ENCODE measurements at places on chromosomes 4 and X.

- no peak for DNase-seq
Measured at GRCh38 chrX:39805022-39805421, 292.7 kb downstream of the BCOR start.

GRCh38 chrX:53595266-53595810 is 91.2 kb downstream of the HUWE1 start:
- no peak for DNase-seq

DNA sequence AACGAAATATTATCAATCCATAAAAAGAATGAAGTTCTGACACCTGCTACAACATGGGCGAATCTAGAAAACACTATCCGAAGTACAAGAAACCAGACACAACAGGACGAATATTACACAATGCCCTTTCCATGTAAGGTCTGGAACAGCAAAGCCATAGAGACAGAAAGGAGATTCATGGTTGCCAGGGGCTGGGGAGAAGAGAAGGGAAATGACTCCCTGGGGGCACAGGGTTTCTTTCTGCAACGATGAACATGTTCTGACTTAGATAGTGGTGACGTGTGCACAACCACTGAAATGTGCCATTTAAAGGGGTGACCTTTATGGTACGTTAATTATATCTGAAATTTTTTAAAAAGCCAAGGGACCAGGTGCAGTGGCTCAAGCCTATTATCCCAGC is 28.3 kb downstream of the GPR143 start:
- no peak for DNase-seq

DNA sequence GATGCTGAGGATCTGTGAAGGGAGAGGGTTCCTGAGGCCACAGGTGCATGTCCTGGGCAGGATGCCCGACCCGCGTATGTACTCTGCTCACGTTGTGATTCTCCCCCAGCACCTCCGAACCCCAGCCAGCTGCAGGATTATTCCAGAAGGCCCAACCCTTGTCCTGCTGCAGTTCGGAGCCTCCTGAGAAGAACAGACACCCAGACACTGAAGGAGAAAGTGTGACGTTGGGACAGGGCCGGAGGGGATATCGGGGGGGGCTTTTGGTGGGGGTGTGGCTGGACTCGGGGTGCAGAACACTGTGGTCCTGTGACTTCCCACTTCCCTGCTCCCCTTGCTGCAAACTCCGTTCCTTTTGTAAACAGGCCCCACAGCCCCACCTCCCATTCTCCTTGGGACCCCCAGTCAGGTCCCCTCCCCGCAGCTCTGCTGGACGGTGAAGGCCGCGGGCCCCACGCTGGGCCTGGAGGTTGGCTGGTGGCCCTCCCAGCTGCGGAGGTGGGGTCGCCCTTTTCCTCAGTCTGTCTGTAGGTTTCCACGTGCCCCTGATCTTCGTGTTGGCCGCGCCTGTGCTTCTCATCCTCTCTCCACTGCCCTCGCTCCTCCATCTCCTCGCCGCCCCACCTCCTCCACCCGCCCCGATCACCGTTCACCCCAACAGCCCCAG is 83.0 kb upstream of the ADRA2C start:
- DNase-seq = no peak

DNA sequence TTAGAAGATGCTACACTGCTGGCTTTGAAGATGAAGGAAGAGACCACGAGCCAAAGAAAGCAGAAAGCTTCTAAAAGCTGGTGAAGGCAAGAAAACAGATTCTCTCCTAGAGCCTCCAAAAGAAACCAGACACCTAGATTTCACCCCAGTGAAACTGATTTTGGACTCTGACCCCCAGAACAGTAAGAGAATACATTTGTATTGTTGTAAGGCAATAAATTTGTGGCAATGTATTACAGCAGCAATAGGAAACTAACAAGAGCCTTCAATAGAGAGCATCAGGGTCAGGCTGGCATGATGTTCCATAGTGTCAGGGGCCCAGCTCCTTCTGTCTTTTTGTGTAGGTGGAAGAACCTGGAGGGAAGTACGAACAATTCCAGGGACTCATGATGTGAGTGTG is 6.0 kb upstream of the TEC start:
- DNase-seq = no peak

GRCh38 chr4:99090481-99091215 is 2.1 kb upstream of the ADH5 start:
- no peak for DNase-seq

DNA sequence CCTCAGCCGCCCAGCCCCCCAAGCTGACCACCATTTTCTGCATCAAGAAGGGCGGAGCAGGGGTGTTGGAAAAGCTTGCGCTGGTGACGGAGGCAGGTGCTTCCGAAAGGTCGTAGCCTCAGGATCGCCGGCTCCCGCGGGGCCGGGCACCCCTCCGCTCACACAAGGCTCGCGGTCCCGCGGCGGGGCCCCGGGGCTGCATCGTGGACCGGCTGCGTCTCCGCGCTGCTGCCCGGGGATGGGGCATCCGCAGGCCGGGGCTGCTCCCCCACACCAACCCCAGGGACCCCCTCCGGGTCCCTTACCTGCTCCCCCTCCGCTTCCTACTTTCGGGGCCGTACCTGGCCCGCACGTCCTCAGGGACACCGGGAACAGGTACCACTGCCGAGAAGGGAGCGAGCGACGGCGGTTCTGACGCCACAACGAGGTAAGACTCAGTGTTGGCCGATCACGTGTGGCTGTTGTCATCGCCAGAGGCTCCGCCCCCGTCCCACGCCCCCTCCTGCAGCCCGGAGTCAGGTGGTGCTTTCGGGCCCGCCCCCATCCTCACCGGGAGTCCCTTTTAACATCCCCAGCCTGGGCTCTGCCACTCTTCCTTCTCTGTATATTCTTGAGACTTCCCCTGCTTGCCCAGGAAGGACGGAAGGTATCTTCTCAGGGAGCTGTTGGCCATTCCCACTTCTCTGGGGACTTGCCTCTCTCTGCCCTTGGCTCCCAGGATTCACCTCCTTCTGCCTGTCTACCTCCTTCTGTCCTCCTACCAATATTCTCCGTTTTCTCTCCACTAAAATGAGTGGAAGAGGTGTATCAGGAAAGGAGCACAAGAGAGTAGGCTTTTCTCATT is at the start of gene BEX2:
TSS of gene BEX2 (minus strand) at position 436 of the 844 bp plus-strand sequence. CDS start 1,014 bp downstream, outside the sequence.
- DNase-seq = peak; percentile 5

DNA sequence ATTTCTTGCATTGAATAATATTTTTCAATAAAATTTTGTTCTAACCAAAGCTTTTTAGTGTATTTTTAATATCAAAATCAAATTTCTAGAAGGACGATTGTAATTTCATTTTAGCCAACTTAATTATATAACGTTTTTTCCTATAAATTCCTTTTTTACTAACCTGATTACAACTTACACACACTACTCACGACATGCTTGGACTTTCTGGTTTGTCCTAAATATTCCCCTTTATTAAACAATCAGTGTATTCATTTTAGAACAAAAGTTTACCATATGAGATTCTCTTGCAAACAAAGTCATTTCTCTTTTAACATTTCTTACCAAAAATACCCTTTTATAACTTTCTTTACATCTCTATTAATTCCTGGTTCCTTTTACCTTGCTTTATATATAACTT is 173.7 kb downstream of the PWWP3B start:
- no peak for DNase-seq

- no peak for DNase-seq
Measured at GRCh38 chrX:45862801-45863200, 662.1 kb upstream of the DIPK2B start.

DNA sequence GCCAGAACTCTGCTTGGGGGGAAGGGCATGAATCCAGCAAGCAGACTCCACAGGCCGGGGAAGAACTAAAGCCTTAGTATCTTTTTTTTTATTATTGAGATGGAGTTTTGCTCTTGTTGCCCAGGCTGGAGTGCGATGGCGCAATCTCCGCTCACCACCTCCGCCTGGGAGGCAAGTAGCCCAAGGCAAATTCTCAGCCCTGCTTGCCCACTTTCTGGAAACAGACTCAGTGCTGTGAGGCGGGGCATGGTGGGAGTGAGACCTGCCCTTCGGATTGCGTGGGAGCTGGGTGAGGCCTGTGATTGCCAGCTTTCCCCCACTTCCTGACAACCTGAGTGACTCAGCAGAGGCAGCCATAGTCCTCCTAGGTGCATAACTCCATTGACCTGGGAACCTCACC is 348.8 kb downstream of the GASK1B start:
- no peak for DNase-seq

GRCh38 chr4:16663307-16663706 is 235.1 kb downstream of the LDB2 start:
- no peak for DNase-seq

DNA sequence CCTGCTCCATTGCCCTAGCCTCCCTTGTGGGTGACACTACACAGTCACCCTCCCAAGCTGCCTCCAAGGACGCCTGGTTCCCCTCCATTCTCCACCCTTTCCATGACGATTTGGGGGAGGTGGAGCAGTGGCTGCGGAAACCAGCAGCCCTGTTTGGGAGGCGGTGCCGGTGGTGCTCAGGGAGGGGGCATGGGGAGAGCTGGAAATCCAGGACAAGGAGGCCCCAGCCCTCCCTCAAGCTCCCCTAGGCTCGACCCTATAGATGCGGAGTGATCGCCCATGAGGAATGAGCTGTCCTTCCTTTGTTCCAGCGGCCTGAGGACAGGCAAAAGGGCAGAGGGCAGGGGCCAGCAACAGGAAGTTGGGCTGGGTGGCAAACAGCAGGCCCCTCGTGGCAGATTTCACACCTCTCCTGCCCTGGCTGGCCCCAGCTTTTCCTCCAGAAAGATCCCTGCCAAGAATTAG is 3.6 kb upstream of the RENBP start:
- DNase-seq = no peak

- DNase-seq = no peak
Measured at GRCh38 chr4:56220261-56220660, 167.0 kb downstream of the AASDH start.

DNA sequence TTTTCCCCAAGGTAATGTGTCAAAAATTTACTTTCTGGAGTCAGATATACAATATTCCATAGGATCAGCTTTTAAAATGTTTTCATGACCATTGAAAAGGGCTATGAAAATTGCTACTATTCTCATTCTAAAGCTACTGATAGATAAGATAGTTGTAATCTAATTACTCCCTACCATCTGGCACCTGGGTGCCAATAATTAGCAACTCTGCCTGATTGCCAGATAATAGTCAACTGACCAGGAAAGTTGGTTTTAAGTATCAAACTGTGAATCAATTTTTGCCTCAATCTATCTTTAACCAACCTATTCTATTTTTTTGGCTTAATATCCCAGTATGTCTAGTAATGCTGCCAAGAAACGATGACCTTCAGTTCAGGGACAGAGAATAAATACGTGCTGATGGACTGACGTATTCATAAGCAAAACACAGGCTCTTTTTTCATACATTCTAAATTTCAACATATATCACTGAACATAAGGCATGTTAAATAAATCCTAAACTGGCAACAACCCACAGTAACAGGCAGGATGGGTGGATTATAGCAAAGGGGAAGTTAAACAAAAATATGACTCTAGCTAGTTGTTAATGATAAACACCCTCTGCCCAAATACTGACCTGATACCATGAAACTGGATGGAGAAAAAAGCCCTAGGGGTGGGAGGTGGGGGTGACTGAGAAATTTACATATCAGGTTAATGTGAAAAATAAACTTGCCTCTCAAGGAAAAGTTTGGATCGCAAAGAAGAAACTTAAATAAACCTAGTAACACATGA is 18.2 kb downstream of the SH3RF1 start:
- DNase-seq = no peak

GRCh38 chr4:165369522-165369921 is 9.3 kb upstream of the CPE start:
- no peak for DNase-seq

- DNase-seq = no peak
Measured at GRCh38 chrX:140712413-140713173, 3.0 kb downstream of the LINC00632 start.

DNA sequence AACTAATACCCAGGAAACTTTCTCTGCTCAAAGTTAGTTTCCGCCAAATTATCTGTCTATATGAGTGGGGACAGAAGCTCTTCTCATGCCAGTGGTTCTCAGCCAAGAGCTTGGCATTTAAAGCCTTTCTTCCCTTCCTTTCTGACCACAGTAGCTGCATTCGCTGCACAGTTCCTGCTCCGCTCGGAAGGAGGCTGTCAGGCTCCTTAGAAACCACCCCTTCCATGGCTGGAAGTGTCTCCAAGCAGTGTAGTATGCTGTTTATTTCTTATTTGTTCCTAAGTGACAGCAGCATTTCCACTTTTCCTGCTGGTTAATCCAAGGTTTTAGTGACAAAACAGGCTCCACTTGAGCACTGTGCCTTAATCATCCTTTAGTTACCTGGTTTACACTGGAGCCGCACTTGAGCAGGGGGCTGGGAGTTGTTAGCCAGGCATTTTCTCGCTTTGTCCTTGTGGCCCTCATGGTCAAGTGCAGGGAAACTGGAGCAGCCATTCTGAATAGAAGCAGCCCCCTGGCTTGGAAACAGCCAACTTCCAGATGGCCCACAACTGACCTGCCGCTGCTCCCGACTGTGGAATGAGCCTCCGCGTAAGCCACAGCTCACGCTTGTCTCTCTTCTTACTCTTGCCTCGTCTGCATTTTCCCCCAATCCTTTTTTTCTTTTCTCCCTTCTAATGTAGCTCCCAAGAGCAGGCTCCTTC is 739.4 kb upstream of the TENM3 start:
- DNase-seq = no peak

- DNase-seq = no peak
Measured at GRCh38 chr4:77395481-77395880, 210.1 kb upstream of the CXCL13 start.

GRCh38 chrX:153580700-153581386 is 18.1 kb downstream of the CCNQ start:
- DNase-seq = no peak

DNA sequence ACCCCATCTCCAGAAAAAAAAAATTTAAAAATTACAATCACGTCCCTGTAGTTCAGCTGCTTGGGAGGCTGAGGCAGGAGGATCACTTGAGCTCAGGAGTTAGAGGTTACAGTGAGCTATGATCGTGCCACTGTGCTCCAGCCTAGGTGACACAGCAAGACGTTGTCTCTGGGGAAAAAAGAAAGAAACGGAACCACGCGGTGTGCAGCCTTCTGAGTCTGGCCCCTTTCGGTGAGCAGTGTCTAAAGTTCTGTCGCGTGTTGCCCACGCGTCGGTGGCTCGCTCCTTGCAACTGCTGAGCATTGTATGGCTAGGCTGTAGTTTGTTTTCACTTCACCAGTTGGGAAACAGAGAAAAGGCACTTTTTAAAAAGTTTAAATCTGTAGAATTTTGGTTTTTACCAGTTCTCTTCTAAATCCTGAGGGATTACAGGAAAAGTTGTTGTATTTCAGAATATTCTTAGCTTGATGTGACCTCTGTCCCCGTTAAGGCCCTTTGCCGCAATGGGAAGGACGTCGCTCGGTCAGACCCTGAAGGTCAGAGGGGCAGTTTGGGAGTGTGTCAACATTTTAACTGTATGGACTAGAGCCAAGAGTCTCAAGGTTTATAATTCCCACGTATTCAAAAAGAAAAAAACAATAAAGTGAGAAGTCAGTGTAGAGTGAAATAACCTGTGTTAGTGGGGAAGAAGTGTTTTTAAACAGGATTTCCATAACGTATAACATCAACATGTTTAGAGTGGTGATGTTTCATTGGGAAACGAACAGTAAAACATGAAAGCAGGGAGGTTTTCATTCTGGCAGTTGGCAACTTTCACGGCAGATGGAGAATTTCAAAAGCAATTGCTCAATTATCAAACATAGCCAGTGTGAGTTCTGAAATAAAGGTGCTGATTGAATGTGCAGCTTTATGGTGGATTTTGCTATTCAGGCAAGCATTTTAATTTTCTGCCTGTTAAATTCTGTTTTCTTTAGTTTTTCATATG is 45.8 kb upstream of the MSANTD1 start:
- DNase-seq = no peak

- DNase-seq = no peak
Measured at GRCh38 chr4:13455411-13455810, 28.7 kb downstream of the RAB28 start.

- no peak for DNase-seq
Measured at GRCh38 chr4:117971403-117971802, 62.9 kb upstream of the NDST3 start.
